Tibial nerve (tissue), 4 donors: ENCODE measurements at places on chromosomes 7 and 10. TPM values are rescaled to one million over a fixed set of nuclear protein-coding genes. Genes with fewer than 3 reads are reported as not detected.

TUBB8 gene
- not detected for total RNA-seq

- no peaks in the 10 kb centered on the region for H3K27me3 ChIP-seq
- H3K4me3 ChIP-seq: peak overlapping the region; percentile 68
- H3K4me1 ChIP-seq: peaks cover 22% of the 10 kb centered on the region
- peak overlapping the region; percentile 94 for H3K27ac ChIP-seq
These were observed 455 bp downstream of the CUL2 start for GRCh38 chr10:35089611-35090161.

- peaks cover 26% of the 10 kb centered on the region for H3K4me1 ChIP-seq
- H3K36me3 ChIP-seq: peaks cover 9% of the 10 kb centered on the region
- H3K27ac ChIP-seq: peak overlapping the region; percentile 94
- H3K4me3 ChIP-seq: peak overlapping the region; percentile 78
These were observed 928 bp upstream of the CSTF2T start for GRCh38 chr10:51700228-51700817.

DNA sequence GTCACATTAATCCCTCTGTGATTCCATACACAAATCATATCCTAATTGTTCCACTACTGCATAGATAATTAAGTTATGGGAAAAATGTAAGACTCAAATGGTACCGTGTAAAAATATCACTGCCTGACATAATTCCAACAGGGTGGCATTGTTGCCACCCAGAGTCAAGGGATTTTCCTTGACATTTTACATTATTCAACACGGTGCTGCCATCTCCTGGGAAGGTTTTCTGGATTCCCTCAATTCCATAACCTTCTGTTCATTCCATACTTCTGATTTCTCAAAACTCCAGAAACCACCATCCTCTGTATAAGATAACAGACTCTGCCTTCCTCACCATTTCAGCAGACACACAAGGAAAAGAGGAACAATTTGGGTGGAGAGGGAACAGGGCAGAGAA is 495.9 kb downstream of the XPNPEP1 start:
- H3K4me3 ChIP-seq: no peak overlapping the region
- no peaks in the 10 kb centered on the region for H3K27me3 ChIP-seq
- H3K4me1 ChIP-seq: no peaks in the 10 kb centered on the region
- no peak overlapping the region for H3K27ac ChIP-seq
- H3K36me3 ChIP-seq: no peaks in the 10 kb centered on the region

DNA sequence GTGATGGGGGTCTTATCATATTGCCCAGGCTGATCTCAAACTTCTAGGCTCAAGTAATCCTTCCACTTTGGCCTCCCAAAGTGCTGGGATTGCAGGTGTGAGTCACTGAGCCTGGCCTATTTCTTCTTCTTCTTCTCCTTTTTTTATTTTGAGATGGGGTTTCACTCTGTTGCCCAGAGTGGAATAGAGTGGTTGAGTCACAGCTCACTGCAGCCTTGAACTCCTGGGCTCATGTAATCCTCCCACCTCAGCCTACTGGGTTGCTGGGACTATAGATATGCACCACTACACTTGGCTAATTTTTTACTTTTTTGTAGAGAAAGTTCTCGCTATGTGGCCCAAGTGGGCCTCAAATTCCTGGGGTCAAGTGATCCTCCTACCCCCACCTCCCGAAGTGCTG is 124.3 kb downstream of the SKIDA1 start:
- no peak overlapping the region for H3K4me3 ChIP-seq
- H3K27me3 ChIP-seq: no peaks in the 10 kb centered on the region
- no peaks in the 10 kb centered on the region for H3K36me3 ChIP-seq
- H3K27ac ChIP-seq: no peak overlapping the region

HOXA9 gene
- total RNA-seq: 13.8 TPM

DUSP5 gene
- total RNA-seq: 12.4 TPM

GRCh38 chr7:114533131-114533530 is 118.5 kb downstream of the FOXP2 start:
- H3K36me3 ChIP-seq: no peaks in the 10 kb centered on the region
- H3K27me3 ChIP-seq: no peaks in the 10 kb centered on the region
- H3K27ac ChIP-seq: no peak overlapping the region
- no peak overlapping the region for H3K4me3 ChIP-seq
- no peaks in the 10 kb centered on the region for H3K4me1 ChIP-seq

- H3K4me3 ChIP-seq: no peak overlapping the region
- H3K4me1 ChIP-seq: no peaks in the 10 kb centered on the region
- DNase-seq: no peak
- peaks cover 3% of the 10 kb centered on the region for H3K27me3 ChIP-seq
- H3K27ac ChIP-seq: no peak overlapping the region
These were observed 21.5 kb upstream of the AKR1E2 start for GRCh38 chr10:4804465-4804864.

DNA sequence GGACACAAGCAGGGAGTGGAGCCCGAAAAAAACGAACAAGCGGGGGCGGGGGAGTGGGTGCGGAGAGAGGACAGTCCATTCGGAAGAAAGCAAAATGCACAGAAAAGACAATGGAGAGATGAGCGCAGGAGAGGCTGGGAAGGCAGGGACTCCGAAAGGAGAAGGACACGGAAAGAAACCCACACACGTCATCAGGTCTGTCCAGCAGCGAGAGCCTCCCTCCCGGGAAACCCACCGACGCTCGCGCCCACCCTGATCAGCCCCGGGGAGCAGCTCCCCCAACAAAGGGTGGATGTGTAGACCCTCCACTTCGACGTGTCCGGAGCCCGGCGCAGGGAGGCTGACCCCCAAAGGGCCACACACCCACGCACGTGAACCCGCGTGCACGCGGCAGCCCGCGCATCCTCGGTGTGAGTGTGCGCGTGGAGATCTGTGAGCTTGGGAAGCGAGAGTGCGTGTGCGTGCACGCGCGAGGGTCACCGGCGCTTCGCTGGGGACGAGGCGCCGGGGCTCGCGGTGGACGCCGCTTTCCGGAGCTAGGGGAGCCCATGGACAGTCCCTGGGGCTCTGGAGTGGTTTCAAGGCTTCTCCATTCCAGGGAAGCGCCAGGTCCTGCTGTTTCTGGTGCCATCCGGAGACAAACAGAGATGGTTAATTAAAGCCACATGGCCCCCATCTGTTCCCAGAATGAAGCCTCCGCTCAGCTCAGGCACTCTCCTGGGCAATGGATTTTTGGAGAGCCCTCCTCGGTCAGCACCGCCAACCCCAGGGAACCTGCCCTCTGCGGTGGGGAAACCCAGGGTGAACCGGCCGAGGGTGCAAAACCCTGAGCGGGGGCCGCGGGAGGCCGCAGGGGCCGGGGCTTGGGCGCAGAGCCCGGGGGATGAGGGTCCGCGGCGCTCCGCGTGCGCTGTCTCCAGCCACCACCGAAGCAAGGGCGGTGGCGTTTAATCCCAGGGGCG is 916 bp downstream of the LAMB1 start:
- H3K27ac ChIP-seq: peak overlapping the region; percentile 91
- H3K4me1 ChIP-seq: peaks cover 23% of the 10 kb centered on the region
- DNase-seq: no peak
- no peaks in the 10 kb centered on the region for H3K36me3 ChIP-seq
- H3K27me3 ChIP-seq: no peaks in the 10 kb centered on the region

- H3K36me3 ChIP-seq: no peaks in the 10 kb centered on the region
- DNase-seq: peak; percentile 71
- H3K27ac ChIP-seq: no peak overlapping the region
- H3K27me3 ChIP-seq: no peaks in the 10 kb centered on the region
- H3K4me3 ChIP-seq: no peak overlapping the region
- peaks cover 9% of the 10 kb centered on the region for H3K4me1 ChIP-seq
These were observed 302.9 kb upstream of the PODXL start for GRCh38 chr7:131859147-131859821.

- no peaks in the 10 kb centered on the region for H3K36me3 ChIP-seq
- DNase-seq: no peak
- peaks cover 26% of the 10 kb centered on the region for H3K4me1 ChIP-seq
- H3K27me3 ChIP-seq: no peaks in the 10 kb centered on the region
- peak overlapping the region; percentile 85 for H3K27ac ChIP-seq
These were observed 742 bp downstream of the LMBR1 start for GRCh38 chr7:156892081-156892800.

MRC1 gene
- 49.2 TPM for total RNA-seq

MYL7 gene
- not detected for total RNA-seq

DNA sequence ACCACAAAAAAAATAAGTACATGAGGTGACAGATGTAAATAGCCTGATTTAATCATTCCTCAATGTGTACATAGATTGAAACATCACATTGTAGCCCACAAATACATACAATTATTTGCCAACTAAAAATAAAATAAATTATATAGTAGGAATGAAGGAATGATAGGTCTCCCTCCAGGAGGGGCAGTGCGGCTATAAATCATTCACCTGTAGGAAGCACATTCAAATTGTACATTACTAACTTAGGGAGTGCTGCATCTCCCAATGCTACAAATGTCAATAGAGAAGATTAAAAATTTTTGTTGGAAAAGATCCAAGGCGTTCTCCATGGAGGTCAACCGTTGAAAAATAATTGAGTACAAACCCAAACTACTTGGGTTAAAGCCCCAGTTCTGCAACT is 4.2 kb downstream of the KBTBD2 start:
- no peak overlapping the region for H3K4me3 ChIP-seq
- no peak for DNase-seq
- H3K36me3 ChIP-seq: no peaks in the 10 kb centered on the region
- H3K27ac ChIP-seq: no peak overlapping the region
- no peaks in the 10 kb centered on the region for H3K27me3 ChIP-seq

DNA sequence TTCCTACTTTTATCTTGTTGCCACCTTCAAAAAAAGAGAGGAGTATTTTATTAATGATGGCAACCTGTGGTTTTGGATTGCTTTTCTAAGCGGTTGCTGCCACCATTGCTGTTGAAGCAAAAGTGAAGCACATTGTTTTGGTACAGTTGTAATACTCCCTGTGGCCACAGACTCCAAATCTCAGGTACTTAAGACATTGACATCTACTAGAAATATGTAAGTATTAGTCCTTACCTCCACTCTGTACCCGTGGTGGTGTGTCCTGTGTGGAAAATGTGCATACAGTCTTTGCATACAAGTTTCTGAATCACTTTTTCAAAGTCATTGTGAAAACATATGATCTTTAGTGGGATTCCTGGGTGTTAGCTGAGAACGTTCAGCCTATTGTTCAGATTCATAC is 85.7 kb downstream of the ANLN start:
- H3K27ac ChIP-seq: no peak overlapping the region
- no peaks in the 10 kb centered on the region for H3K27me3 ChIP-seq
- no peak for DNase-seq

GRCh38 chr7:30842542-30843451 is 68.9 kb upstream of the AQP1 start:
- H3K36me3 ChIP-seq: no peaks in the 10 kb centered on the region
- H3K27me3 ChIP-seq: no peaks in the 10 kb centered on the region
- H3K27ac ChIP-seq: peak overlapping the region; percentile 82
- no peak for DNase-seq
- H3K4me1 ChIP-seq: peaks cover 23% of the 10 kb centered on the region

GNAT3 gene
- total RNA-seq: not detected

- H3K4me3 ChIP-seq: no peak overlapping the region
- no peak overlapping the region for H3K27ac ChIP-seq
- H3K27me3 ChIP-seq: no peaks in the 10 kb centered on the region
- no peaks in the 10 kb centered on the region for H3K36me3 ChIP-seq
- peak; percentile 88 for DNase-seq
These were observed 166.0 kb downstream of the FANK1 start for GRCh38 chr10:126062131-126063032.

DNA sequence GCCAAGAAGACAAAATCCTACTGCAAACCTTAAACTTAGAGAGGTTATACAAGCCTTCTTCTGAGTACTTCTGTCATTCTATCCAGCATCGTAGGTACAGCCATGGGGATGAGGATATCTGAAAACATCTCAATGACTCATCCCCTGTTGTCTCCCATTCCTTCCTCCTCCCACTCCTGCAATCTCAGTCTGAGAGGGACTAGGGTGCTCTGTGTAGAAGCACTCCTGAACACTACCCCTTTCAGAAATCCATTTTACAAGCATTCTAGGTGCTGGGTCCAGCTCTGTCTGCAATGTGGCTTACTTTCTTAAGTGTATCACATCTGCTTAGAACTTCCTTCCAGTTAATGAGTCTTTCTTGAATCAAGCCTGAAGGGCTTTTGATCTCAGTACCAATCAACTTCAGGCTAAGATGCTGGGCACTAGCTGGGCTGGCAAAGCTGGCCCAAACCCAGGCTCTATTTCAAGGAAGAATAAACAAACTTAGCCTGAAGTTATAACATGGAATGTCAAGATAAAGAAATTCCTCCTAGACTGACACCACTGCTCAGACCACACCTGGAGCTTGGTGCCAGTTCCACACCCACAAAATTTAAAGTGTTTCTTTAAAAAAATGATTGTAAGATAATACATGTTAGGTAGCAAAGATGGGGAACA is 270.3 kb upstream of the AOAH start:
- DNase-seq: no peak
- H3K4me3 ChIP-seq: no peak overlapping the region
- no peaks in the 10 kb centered on the region for H3K27me3 ChIP-seq
- H3K36me3 ChIP-seq: no peaks in the 10 kb centered on the region
- H3K27ac ChIP-seq: no peak overlapping the region

- H3K36me3 ChIP-seq: no peaks in the 10 kb centered on the region
- H3K27ac ChIP-seq: no peak overlapping the region
These were observed 67.2 kb upstream of the ZPBP start for GRCh38 chr7:50160206-50160605.

HHEX gene
- total RNA-seq: 8.4 TPM

DPYSL4 gene
- 0.21 TPM for total RNA-seq

- peaks cover 43% of the 10 kb centered on the region for H3K36me3 ChIP-seq
- DNase-seq: peak; percentile 96
- H3K4me3 ChIP-seq: peak overlapping the region; percentile 61
These were observed 7.3 kb downstream of the MAFK start for GRCh38 chr7:1537535-1538412.

DNA sequence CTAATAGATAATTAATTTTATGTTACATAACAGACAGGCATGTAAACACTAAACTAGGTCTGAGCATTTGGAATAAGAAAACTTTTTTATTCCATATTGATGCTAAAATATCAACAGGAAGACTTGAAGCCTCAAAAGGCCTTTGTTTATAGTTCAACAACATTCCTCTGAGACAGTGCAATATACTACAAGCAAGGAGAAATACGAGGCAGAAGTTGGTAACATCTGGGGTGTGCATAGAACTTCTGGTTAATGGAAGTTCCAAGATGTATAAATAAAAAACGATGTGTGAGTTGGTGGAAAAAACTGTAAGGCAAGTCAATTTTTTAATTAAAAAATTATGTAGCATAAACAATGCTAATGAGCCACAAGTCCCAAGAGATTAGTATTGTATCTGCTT is 139.6 kb downstream of the SKAP2 start:
- DNase-seq: no peak
- no peaks in the 10 kb centered on the region for H3K36me3 ChIP-seq
- no peak overlapping the region for H3K4me3 ChIP-seq
- H3K27ac ChIP-seq: no peak overlapping the region
- no peaks in the 10 kb centered on the region for H3K27me3 ChIP-seq
- no peaks in the 10 kb centered on the region for H3K4me1 ChIP-seq

GRCh38 chr10:3723766-3724165 is 61.2 kb downstream of the KLF6 start:
- DNase-seq: no peak
- H3K27ac ChIP-seq: no peak overlapping the region
- no peaks in the 10 kb centered on the region for H3K4me1 ChIP-seq
- H3K27me3 ChIP-seq: no peaks in the 10 kb centered on the region

- H3K27ac ChIP-seq: no peak overlapping the region
- no peaks in the 10 kb centered on the region for H3K4me1 ChIP-seq
- H3K4me3 ChIP-seq: no peak overlapping the region
These were observed 92.0 kb downstream of the ABCA13 start for GRCh38 chr7:48263311-48263650.

GRCh38 chr10:112793202-112793921 is 156.7 kb upstream of the TCF7L2 start:
- no peaks in the 10 kb centered on the region for H3K4me1 ChIP-seq
- no peaks in the 10 kb centered on the region for H3K27me3 ChIP-seq
- H3K4me3 ChIP-seq: no peak overlapping the region
- peak overlapping the region; percentile 4 for H3K27ac ChIP-seq

TFR2 gene
- 2.1 TPM for total RNA-seq

GRCh38 chr7:87152897-87153641 is 816 bp downstream of the DMTF1 start:
- peak overlapping the region; percentile 66 for H3K4me3 ChIP-seq
- H3K27me3 ChIP-seq: no peaks in the 10 kb centered on the region
- DNase-seq: peak; percentile 39
- peak overlapping the region; percentile 99 for H3K27ac ChIP-seq
